Endodermal cell (in vitro differentiated cells): ENCODE measurements at places on chromosomes 3 and 15. TPM values are rescaled to one million over a fixed set of nuclear protein-coding genes. Genes with fewer than 3 reads are reported as not detected.

DNA sequence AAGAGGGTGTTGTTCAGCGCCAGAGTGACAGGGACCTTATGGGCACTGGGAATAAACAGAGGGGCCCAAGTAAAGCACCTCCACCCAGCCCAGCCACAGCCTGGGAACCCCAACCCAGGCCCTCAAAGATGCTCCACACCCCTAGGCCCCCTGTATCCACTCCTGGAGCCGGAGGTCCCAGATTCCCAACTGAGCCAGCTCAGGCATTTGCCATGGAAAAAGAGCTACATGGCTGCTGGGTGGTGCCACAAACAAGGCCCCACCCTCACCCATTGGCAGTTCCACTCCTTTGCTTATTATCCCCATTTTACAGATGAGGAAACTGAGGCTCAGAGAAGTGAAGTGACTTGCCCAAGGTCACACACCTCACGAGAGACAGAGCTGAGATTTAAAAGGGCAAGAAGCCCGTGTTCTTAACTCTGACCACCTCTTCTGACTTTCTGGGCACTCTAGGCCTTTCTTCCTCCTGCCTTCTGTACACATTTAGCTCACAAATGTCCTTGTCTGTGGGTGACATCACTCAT, 16.9 kb downstream of the ANPEP start:
- H3K27ac ChIP-seq: no peak overlapping the region
- H3K4me3 ChIP-seq: no peak overlapping the region
- H3K36me3 ChIP-seq: no peaks in the 10 kb centered on the region
- H3K27me3 ChIP-seq: no peaks in the 10 kb centered on the region
- no peak for DNase-seq

DNA sequence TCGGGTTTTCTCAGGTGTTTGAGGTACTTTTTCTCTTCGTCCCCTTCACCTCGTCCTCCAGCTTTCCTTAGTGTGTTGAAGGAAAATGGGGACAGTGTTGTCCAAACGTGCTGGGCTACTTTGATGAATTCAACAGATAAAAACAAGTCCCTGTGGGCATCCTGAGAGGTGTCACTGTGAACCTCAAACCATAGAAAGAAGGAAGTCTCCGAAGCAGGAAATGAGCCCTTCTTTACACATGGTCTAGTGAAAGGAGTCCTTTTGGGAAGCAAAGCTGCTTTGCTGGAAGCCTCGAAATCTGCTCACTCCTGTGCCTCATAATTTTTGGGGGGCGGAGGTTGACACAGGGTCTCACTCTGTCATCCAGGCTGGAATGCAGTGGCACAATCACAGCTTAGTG, 10.6 kb downstream of the IL17RB start:
- no peaks in the 10 kb centered on the region for H3K27me3 ChIP-seq
- H3K36me3 ChIP-seq: peaks cover 27% of the 10 kb centered on the region
- H3K27ac ChIP-seq: no peak overlapping the region
- no peak overlapping the region for H3K4me3 ChIP-seq
- no peaks in the 10 kb centered on the region for H3K4me1 ChIP-seq

- DNase-seq: no peak
- no peak overlapping the region for H3K27ac ChIP-seq
- no peak overlapping the region for H3K4me3 ChIP-seq
- no peaks in the 10 kb centered on the region for H3K4me1 ChIP-seq
Observed at GRCh38 chr3:72791161-72791560, 57.1 kb downstream of the SHQ1 start.

- no peak overlapping the region for H3K4me3 ChIP-seq
- H3K36me3 ChIP-seq: peaks cover 61% of the 10 kb centered on the region
- H3K27me3 ChIP-seq: no peaks in the 10 kb centered on the region
- no peaks in the 10 kb centered on the region for H3K4me1 ChIP-seq
Observed at GRCh38 chr15:39596358-39597051, 15.6 kb downstream of the THBS1 start.

DNA sequence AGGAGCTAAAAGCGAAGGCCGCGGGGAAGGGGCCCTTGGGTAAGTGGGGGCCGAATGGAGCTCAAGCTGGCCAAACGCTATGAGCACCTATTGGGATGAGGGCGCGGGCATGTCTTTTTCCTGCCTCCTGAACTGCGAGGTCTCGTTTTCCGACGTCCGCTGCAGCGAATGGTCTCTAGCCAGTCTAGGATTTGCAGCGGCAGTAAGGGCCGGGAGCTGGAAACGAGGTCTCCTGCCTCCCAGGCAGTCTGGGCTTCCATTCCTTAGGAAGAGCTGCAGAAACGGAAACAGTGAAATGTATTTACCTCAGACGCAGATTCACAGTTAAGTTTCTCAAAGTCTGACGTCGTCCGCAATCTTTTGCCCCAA, 517 bp downstream of the TMA7 start:
- DNase-seq: no peak
- no peaks in the 10 kb centered on the region for H3K4me1 ChIP-seq
- H3K4me3 ChIP-seq: peak overlapping the region; percentile 97
- no peaks in the 10 kb centered on the region for H3K27me3 ChIP-seq
- peak overlapping the region; percentile 22 for H3K27ac ChIP-seq

DNA sequence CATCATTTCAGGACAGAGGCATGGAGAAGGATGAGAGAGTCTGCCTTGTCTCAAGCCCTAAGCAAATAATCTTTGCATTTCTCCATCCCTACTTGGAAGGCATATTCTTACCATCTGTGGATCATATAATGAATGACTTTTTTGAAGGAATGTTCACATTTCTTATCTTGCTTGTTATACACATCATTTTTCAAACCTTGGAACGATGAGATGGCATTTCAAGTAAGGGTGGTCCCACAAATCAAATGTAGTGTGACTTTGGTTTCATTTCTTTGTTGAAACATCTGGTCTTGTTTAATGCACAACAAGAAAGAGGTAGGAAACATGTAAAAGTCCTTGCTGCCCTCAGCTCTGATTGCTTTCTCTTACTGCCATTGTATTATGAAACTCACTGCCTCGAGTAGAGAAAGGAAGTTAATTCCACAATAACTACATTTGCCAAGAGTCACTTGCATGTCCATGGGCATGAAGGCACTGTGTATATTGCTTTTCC, 32.1 kb downstream of the RBMS3 start:
- no peak overlapping the region for H3K4me3 ChIP-seq
- no peaks in the 10 kb centered on the region for H3K27me3 ChIP-seq
- no peaks in the 10 kb centered on the region for H3K4me1 ChIP-seq
- H3K27ac ChIP-seq: no peak overlapping the region
- DNase-seq: no peak

DNA sequence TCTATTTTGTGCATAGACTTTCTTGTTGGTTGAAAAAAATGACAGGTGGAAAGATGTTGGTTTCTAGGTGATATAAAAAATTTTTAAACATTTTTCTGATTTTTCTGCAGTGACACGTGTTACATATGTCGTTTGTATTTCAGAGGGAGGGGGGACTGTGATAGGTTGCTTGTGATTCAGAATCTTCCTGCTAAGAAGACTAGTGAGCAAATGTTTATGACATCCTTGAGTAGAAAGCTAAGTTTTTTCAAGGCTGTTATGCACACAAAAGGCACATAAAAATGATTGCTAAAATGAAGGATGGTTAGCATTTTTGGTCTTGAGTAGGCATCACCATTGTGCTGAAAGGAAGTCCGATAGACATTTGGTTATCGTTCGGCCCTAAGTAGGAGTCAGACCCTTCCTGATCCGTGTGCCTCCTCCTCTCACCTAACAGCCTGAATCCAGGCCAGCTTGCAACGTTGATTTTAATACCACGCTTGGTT, 1.5 kb downstream of the ZNF639 start:
- no peaks in the 10 kb centered on the region for H3K27me3 ChIP-seq
- no peak overlapping the region for H3K27ac ChIP-seq
- H3K4me1 ChIP-seq: no peaks in the 10 kb centered on the region
- H3K4me3 ChIP-seq: peak overlapping the region; percentile 97
- H3K36me3 ChIP-seq: peaks cover 43% of the 10 kb centered on the region

DNA sequence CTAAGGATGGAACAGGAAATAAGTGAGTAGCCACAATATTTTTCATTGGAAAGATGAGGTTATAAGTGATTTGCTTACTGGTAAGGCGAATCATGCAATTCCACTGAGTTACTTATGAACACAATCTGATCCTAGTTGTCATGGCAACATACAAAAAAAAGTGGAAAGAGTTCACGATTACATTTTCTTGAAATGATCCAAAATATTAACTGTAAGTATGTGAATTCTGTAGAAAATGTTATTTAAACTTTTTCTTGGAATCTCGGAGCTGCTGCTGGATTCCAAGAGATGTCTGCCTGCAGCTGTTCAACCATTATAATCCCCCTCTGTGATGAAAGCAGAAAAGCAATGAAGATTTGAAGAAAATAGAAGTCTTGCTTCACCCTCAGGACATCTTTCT, 120.5 kb downstream of the KBTBD8 start:
- H3K27ac ChIP-seq: no peak overlapping the region
- no peaks in the 10 kb centered on the region for H3K36me3 ChIP-seq
- DNase-seq: no peak
- H3K4me3 ChIP-seq: no peak overlapping the region
- no peaks in the 10 kb centered on the region for H3K27me3 ChIP-seq

DNA sequence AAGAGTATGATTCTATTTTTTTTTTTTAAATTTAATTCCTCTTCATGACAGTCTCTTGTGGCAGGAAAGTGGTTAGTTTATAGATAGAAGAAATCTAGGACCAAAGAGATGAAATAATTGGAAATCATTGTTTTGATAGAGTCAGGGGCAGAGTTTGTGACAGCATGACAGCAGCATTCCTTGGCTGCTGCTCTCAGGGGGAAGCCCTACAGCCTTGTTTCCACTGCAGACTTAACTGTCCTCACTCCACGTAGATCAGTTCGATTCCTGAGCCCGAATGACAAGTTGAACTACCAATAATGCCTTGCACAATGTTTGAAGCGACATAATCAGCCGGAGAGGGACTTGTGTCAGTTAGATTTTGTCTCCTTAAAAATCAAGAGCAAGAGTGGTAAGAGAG, 189.0 kb upstream of the ICE2 start:
- H3K4me1 ChIP-seq: peaks cover 2% of the 10 kb centered on the region
- DNase-seq: no peak
- H3K4me3 ChIP-seq: no peak overlapping the region
- no peaks in the 10 kb centered on the region for H3K36me3 ChIP-seq
- no peaks in the 10 kb centered on the region for H3K27me3 ChIP-seq

DNA sequence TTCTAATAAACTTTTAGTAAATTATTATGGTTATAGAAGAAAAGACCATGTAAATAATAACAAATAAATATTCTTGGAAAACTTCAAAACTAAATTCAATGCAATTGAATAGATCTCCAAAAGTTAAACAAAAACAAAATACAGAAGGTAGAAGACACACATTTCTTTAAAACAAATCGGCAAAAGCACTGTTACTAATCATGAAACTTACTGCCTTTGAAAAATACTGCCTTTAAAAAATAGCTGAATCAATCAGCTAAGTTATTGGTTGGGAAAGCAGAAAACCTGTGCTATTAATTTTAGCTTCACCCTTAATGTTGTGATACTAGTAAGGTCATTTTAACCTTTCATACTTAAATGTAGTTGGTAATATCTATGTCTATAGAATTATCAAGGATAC, 3.0 kb downstream of the GPR15 start:
- DNase-seq: no peak
- H3K4me3 ChIP-seq: no peak overlapping the region
- no peaks in the 10 kb centered on the region for H3K4me1 ChIP-seq
- H3K27ac ChIP-seq: no peak overlapping the region

DNA sequence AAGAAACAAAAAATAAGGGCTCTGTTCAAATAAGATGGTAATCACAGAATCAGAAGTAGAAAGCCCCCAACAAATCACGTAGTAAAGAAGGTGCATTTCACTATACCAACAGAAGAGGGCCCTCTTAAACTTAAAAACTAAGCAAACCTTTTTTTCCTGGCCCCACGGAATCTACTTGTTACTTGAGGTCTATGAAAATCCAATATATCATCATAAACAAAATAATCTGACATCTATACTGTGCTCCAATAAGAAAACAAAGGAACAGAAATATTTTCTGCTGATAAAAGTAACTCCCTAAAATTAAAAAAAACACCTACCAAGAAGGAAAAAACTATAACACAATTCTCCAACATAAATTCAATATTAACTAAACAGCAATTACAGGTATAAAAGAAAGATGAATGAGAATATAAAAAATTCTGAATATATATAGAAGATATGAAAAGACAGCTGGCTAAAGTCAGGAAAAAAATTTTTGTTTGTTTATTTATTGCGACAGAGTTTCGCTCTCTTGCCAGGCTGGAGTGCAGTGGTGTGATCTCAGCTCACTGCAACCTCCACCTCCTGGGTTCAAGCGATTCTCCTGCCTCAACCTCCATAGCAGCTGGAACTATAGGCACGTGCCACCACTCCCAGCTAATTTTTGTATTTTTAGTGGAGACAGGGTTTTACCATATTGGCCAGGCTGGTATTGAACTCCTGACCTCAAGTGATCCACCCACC, 81.8 kb downstream of the CLASP2 start:
- H3K4me1 ChIP-seq: no peaks in the 10 kb centered on the region
- H3K36me3 ChIP-seq: peaks cover 33% of the 10 kb centered on the region
- H3K27ac ChIP-seq: no peak overlapping the region
- no peaks in the 10 kb centered on the region for H3K27me3 ChIP-seq
- DNase-seq: no peak

DNA sequence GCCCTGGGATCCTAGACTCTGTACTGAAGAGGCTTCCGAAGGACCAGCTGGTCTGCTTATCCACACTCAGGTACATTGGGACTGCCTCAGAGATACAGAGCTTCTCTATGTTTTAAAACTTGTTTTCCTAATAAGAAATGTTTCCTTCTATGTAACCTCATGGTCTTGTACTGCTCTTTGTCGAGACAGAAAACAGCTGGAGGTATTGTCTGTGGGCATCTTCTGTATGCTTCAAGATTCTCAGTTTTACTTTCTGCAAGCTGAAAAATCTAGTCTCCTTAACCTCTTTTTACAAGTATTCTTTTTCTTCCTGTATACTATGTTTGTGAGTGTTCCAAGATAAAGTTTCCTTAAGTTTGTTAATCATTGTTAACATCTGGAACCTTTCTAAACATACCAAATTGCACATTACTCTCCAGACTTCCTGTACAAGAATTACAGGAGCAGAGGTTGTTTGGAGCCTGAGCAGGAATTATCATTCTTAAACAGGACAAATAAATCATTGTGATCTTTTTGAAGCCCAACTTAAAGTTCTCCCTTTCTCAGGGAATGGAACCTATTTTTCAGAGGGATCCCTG, 358.3 kb upstream of the CFAP20DC start:
- H3K36me3 ChIP-seq: no peaks in the 10 kb centered on the region
- peaks cover 4% of the 10 kb centered on the region for H3K27me3 ChIP-seq
- no peak overlapping the region for H3K27ac ChIP-seq
- H3K4me1 ChIP-seq: no peaks in the 10 kb centered on the region
- no peak overlapping the region for H3K4me3 ChIP-seq
- no peak for DNase-seq

GRCh38 chr15:101083336-101084045, 164.3 kb downstream of the LRRK1 start:
- DNase-seq: no peak
- no peaks in the 10 kb centered on the region for H3K4me1 ChIP-seq
- no peak overlapping the region for H3K27ac ChIP-seq
- no peak overlapping the region for H3K4me3 ChIP-seq
- H3K36me3 ChIP-seq: no peaks in the 10 kb centered on the region

Gene TRAT1
- not detected in 2 replicates for total RNA-seq

Gene NME9
- total RNA-seq: 1.3 to 2.3 TPM (median 2.0 TPM) in 3 replicates

Gene NMD3
- total RNA-seq: 47.0 and 48.3 TPM in 2 replicates

Gene SAXO2
- total RNA-seq: 22.8 to 25.9 TPM (median 23.9 TPM) in 3 replicates

Gene GPR27
- total RNA-seq: 7.9 and 8.7 TPM in 2 replicates

Gene MST1R
- 5.8 and 11.2 TPM in 2 replicates for total RNA-seq

Gene CHRM5
- total RNA-seq: not detected in 2 replicates
